RKO (cell line): ENCODE measurements at places on chromosomes 13 and 19.

GRCh38 chr13:80560609-80561008 lies 219.7 kb upstream of the SPRY2 start:
- no peak for DNase-seq

- DNase-seq = no peak
Measured at GRCh38 chr13:51269039-51269438, 46.8 kb downstream of the FAM124A start.

- no peak for DNase-seq
Measured at GRCh38 chr19:335486-336066, 9.0 kb downstream of the MIER2 start.

- DNase-seq = no peak
Measured at GRCh38 chr13:42612021-42612765, 38.2 kb downstream of the TNFSF11 start.

DNA sequence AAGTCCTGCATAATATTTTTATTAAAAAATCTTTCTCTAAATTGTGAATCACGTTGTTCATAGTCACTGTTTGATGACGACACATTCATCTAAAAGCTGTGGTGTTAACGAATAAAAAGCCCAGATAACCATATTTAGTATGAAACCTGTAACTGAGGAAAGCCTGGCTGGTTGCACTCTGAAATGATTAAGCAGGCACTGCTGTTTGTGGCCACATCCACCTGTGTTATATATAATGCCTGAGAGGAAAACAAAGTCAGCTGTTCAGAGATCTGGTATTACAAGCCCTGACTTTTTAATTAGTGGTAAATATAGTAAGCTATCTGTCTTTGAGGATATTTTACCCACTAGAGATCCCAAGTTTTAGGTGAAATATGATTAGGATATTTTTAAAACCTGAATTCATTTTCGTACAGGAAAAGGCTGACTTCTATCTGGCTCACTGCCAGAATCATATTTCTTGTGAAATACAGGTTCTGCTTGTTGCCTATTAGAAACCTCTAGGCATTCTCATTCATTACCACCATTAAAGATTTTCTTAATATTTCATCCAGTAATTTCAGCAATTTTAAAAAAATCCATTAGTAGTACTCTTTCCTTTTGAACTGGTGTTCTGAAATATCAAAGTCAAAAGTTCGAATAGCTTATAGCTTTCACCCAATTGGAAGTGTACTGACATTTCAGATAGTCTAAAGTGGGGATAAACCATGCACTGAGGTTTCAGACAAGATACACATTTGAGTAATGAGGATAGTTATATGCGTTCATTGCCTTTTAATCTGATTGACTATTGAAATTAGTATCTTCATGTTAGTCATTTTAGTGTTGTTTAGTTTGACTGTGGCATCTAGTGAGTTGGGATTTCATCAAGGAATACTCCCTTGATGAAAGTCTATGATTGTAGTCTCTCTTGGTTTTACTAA lies 79.7 kb downstream of the LMO7 start:
- no peak for DNase-seq

- DNase-seq = no peak
Measured at GRCh38 chr19:19271828-19272599, 1.1 kb downstream of the TM6SF2 start.

- no peak for DNase-seq
Measured at GRCh38 chr13:75494491-75494890, 12.5 kb upstream of the TBC1D4 start.

DNA sequence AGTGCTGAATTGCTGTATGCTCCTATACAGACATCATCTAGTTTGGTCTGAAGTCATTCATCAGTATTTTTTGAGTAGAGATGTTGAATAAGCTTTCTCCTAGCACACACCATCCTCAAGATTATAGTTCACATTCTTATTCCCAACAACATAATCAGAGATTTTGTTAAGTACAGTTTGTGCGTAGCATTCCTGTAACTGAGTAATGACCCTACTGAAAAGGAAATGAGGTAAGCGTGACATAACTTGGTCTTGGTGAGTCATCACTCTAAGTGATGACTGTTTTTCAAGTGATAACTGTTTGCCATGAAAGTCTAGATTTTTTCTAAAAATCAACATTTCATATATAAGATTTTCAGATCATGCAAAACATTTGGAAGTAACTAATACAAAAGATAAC lies 18.5 kb upstream of the FAM216B start:
- peak; percentile 83 for DNase-seq

GRCh38 chr13:98150832-98151479 lies 8.1 kb downstream of the FARP1 start:
- DNase-seq = no peak

DNA sequence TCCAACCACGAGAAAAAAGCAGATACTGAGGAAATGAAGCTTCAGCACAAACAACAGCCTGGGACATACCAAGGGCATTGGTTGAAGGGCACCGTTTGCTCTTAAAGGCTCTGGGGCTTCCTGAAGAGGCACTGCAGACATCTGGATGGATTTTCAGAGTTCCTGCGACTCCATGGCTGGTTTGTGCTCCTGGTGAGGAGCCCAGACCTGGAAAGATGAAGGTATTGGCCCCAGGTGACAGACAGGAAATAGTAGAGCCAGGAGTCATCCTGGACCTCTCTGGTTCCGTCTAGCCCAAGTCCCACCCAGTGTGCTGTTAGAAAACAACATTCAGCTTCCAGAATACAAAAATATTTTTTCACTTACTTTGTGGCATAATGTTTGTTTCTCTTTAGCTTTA lies 6.3 kb downstream of the IL17D start:
- no peak for DNase-seq

- DNase-seq = no peak
Measured at GRCh38 chr19:51114087-51114729, 6.0 kb upstream of the CTU1 start.

DNA sequence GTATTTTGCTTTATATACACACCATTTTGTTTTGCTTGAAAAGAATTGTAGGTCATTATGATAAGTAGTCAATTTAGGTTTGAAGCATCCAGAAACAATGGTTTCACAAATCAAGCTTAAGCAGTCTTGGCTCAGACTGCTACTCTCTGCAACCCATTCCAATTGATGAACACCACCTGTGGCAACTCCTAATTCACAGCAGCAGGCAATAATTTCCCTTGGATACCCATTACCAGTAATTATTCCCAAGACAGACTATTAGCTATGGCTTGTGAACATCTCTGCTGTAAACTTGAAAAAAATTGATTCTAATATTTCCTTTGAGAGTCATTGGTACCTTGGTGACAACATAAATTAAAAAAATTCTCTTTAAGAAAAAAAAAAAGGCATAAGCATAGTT lies 299.3 kb upstream of the SLITRK6 start:
- DNase-seq = no peak

DNA sequence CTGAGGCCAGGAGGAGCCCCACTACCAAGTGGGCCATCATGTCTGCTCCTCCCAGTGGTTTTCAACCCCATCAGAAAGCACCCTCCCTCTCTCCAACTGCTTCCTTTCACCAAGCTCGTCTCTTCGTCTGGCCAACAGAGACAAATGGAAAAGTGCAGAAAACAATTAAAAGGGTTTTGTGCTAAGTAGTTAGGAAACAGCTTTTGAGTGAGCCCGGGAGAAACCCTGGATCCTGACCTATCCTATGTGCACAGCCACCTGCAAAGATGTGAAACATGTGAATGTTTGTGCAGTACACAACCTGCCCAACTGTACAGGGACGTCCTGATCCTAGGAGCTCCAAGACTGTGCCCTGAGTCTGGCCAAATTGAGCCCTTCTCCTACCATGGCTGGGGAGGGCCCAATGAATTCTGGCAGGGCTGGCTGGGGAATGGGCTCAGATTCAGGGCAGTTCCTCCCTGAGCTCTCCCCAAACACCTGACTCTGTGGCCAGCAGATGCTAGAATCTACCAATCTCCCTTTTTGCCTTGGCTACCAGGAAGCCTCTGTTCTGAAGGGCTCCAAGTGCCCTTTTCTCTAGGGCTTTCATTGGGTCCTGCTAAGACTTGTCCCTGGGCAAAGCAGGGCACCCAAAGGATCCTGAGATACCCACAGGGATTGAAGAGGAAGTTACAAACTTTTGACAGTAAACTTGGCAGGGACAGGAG lies 7.9 kb downstream of the TLE5 start:
- no peak for DNase-seq

DNA sequence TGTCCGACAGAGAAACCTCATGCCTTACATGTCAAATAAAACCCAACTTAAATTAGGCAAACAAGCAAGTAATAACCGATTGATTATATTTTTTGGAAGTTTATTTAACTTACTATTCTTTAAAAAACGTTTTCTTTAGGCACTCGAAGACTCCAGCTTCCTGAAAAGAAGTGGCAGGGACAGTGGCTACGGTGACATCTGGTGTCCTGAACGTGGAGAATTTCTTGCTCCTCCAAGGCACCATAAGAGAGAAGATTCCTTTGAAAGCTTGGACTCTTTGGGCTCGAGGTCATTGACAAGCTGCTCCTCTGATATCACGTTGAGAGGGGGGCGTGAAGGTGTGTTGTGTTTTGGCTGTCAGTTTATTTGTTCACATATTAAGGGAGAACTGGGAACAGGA lies 164.4 kb downstream of the LMO7 start:
- DNase-seq = no peak

- DNase-seq = peak; percentile 8
Measured at GRCh38 chr13:67574320-67575233, 344.4 kb upstream of the PCDH9 start.

GRCh38 chr19:54475706-54476105 lies 2.6 kb upstream of the CDC42EP5 start:
- DNase-seq = no peak

DNA sequence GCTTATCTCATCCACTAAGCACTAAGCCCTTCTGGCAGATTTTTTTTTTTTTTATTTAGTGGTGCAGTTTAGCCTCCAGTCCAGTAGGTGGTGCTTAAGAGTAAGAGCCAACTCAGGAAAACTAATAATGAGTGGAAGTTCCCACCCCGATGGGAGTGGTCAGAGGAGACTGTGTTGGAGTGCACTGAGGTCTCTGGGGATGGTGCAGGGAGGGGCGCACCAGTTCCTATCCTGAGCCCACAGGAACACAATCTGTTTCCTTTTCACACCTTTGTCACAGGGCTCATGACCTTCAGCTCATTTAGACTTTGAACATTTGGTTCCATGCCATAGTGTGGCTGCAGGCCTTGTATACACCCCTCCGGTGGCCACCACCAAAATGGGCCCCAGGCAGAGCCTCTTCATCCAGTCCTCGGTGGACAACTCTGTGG lies 367.4 kb downstream of the SPRY2 start:
- DNase-seq = peak; percentile 8

GRCh38 chr13:50123002-50123401 lies 107.8 kb downstream of the KCNRG start:
- no peak for DNase-seq

DNA sequence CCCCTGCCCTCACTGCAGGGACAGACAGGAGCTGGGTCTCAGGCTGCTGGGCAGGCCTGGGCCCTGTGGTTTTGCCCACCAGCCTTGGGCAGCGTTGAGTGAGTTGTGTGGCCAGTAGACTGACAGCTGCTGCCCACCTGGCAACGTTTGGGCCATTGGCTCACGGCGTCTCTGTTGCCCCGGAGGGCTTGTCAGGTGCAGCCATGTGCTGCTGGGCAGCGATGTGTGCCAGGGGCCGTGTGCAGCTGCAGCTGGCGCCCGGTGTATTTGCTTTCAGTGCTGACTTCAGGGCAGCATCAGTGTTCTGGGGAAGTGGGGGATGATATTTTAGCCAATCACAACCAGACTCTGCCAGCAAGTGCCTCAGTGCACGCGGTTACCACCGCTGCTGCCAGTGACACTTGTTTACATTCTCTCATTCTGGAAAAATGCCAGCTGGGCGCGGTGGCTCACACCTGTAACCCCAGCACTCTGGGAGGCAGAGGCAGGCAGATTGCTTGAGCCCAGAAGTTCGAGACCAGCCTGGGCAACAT lies 10.6 kb downstream of the FZR1 start:
- DNase-seq = no peak
